ENCODE measurements at places on chromosomes 4 and X. TPM values are rescaled to one million over a fixed set of nuclear protein-coding genes. Genes with fewer than 3 reads are reported as not detected.

CCDC110 gene
- total RNA-seq: 1.3 TPM

NLRP2B gene
- total RNA-seq: not detected

PROM1 gene
- total RNA-seq: 36.9 TPM

CACNA1F gene
- 0.47 TPM for total RNA-seq

FATE1 gene
- not detected for total RNA-seq

SSX2B gene
- not detected for total RNA-seq

CENPVL1 gene
- total RNA-seq: not detected

FGFBP2 gene
- total RNA-seq: not detected

CFAP99 gene
- not detected for total RNA-seq

FABP2 gene
- total RNA-seq: not detected

NPY5R gene
- total RNA-seq: not detected

CCDC160 gene
- 0.69 TPM for total RNA-seq

NHSL2 gene
- total RNA-seq: 7.3 TPM

KIF4A gene
- total RNA-seq: 4.6 TPM

GPRASP3 gene
- total RNA-seq: 19.4 TPM

RASGEF1B gene
- total RNA-seq: 108 TPM

F8A1 gene
- 18.3 TPM for total RNA-seq

POU3F4 gene
- 1.8 TPM for total RNA-seq

GPM6B gene
- total RNA-seq: 516 TPM

GUCY1A1 gene
- not detected for total RNA-seq

ADH1A gene
- total RNA-seq: not detected

RBM46 gene
- 7.9 TPM for total RNA-seq

CTAG1B gene
- not detected for total RNA-seq

ARL13A gene
- not detected for total RNA-seq

XAGE1B gene
- total RNA-seq: not detected

ENPEP gene
- total RNA-seq: 2.4 TPM

PAQR3 gene
- 53.2 TPM for total RNA-seq

RS1 gene
- not detected for total RNA-seq

MAGEB6B gene
- total RNA-seq: not detected

ALB gene
- not detected for total RNA-seq

RHOH gene
- not detected for total RNA-seq

SSX3 gene
- not detected for total RNA-seq

HERC5 gene
- total RNA-seq: 0.27 TPM
